Kidney glomerular epithelial cell (primary cell): ENCODE measurements at places on chromosomes 6 and 20.
A peak's percentile ranks its signal among the peaks of the same experiment; 100 is the strongest.

DNA sequence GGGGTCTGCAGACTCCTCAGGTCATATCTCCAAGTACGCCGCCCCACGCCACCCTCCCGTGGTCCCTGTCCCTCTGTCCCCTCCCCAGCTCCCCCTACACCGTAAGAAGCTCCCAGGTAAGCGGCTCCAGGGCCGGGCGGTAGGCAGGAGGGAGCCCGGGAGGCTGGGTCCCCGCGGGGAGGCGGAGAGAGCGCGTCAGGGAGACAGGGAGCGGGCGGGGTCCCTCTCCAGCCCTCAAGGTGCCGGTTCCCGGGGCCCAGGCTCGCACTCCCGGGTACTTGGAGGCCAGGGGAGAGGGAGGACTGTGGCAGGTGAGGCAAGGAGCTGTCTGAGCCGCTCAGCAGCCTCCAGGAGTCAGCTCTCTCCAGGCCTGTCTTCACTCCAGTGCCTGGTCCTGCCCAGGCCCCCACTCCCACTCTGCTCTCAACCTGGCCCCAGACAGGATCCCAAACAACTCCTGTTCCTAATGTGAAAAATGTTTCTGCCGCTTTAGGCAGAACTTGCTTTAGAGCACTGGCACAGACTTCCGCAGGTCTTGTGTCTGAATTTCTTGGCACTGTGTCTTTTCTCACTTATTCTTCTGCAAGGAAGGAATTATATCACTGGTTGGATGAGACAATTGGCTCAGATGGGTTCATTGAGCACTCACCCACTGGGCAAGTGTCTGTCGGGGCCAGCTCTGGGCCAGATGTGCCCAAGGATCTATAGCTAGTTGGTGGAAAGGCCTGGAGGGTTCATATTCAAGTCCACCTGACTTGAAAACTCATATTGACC is 36.6 kb downstream of the HLA-G start:
- no peak for DNase-seq

- peak; percentile 19 for DNase-seq
These were observed 7.8 kb downstream of the FOXF2 start for GRCh38 chr6:1396952-1397868.

DNA sequence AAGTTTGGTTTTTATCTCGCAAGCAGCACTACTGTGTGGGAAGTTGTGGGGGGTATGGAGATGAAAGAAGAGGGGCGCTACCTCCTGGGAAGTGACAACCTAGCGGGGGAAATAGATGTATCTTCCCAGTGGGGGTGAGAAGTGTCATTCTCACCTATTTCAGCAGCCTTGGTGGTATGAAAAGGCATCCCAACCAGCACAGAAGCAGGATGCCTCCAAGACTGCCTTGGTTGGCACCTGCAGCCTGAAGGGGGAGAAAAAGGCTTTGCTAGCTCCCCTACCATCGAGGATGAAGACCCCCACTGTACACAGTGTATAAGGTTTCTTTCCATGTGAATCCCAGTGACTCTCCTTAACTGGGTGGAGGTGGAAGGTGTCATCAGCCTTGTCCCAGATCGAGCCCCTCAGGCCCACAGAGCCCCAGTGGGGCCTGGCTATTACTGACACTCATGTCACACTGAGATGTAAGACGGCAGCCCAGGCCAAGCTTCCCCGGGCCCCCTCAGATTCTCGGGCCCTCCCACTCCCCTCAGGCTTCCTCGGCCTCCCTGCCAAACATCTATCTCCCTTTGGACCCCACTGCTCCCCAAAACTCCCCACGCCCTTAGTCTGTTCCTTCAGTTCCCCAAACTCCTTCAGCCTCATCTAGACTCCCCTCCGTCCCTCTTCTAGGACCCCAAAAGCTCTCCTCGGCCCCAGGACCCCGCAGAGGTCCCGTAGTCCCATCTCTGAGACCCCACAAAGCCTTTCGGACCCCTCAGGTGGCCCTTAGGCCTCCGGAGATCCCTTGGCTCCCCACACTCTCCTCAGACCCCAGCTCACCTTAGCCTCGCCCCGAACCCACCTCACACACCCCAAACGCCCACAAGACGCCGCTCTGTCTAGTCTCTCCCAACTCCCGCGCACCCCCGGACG is 688 bp downstream of the COMMD7 start:
- no peak for DNase-seq

DNA sequence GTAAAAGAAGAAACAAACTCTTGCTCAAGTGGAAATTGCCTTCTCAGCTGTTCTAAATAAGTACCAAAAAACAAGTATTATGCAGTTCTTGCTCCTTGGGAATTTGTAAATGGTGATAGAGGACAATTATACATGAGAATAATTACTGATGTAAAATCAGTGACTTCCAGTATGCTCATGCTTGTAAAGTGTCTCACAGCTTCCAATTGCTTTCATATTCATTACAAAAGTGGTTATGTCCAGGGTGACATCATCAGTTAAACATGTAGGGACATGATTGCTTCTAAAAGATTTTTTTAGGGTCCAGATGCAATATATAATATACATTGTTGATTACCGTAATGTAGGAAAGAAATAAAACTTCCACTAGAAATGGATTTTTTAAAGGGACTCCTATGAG is 122.8 kb upstream of the B3GAT2 start:
- DNase-seq, result no peak

- no peak for DNase-seq
These were observed 105.5 kb downstream of the HUS1B start for GRCh38 chr6:551405-551804.

- DNase-seq, result no peak
These were observed 500.0 kb downstream of the TFAP2B start for GRCh38 chr6:51318674-51319073.

DNA sequence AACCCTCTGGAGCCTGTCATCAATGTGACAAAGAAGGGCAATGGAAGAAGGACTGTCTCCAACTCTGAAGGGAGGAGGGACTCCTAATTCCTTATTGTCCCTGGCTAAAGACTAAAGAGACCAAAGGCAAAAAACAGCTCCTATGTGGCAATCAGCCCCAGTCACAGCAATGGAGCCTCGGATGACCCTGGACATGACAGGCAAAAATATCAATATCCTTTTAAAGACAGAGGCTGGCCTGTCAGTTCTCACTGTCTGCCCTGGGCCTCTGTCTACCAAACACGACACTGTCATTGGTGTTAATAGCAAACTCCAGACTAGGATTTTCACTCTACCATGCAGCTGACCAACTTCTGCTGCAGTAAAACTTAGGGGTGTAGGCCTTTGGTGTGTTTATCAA is 38.0 kb upstream of the POU5F1 start:
- no peak for DNase-seq

- no peak for DNase-seq
These were observed 34.7 kb downstream of the VEGFA start for GRCh38 chr6:43804550-43805223.

DNA sequence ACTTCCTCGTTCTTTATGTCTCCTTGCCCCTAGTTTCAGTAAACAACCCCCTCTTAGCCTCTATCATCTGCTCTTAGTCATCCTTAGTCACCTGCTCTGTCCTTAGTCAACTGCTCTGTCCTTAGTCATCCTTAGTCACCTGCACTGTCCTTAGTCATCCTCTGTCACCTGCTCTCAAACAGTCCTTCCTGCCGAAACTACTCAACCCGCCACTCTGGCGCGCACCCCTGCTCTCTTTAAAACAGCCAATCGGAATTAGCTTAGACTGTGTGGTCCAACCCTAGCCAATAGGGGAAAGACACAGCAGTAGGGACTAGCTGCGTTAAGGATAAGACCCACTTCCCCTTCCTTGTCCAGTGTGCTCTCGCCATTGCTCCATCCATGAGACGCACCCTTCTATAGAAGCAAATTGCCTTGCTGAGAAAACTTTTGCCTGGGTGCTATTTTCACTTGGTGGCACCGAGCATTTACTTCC is 73.9 kb downstream of the BACH2 start:
- no peak for DNase-seq

- DNase-seq, result no peak
These were observed 5.3 kb upstream of the TNFAIP3 start for GRCh38 chr6:137861550-137862337.

GRCh38 chr6:116159782-116160524 is 34.0 kb upstream of the COL10A1 start:
- DNase-seq, result no peak

- no peak for DNase-seq
These were observed 144.3 kb upstream of the PRDM1 start for GRCh38 chr6:105941621-105942412.

GRCh38 chr6:25232479-25232878 is 46.7 kb upstream of the CARMIL1 start:
- no peak for DNase-seq

GRCh38 chr6:128572294-128572693 is 51.9 kb upstream of the PTPRK start:
- DNase-seq, result no peak

DNA sequence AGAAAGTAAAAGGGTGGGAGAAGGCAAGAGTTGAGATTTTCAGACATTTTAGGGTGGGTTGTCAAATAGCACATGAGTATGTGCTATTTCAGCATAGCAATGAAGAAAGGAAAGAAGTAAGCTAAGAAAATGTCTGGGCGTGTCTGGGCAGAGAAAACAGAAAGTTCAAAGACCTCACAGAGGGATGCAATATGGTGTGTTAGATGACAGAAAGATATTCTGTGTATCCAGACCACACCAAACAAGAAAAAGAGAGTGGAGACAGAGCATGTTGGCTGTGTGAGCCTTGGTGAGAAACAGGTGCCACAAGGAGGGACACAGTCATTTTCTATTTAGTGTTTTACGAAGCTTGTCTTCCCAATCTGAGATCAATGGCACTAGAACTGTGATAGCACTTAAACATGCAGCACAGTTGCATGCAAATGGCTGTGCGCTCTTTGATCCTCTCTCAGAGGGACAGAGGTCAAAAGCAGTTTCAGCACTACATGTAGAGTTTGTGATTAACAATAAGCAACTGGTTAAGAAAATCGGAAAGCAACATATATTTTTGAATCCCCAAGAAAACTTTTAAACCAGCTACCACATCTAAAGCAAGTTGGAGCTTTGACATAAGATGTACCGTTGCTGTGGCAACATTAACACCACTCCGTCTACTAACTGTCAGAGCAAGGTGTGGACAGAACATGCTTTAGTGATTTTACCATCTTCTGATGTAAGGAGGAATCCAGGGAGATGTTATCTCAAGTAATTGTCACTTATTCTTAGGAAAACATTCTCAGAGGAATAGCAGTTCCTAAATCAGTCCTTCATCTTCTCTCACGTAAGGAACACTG is 515.5 kb upstream of the NOX3 start:
- no peak for DNase-seq

- no peak for DNase-seq
These were observed 3.0 kb downstream of the ARFRP1 start for GRCh38 chr20:63704749-63705117.

- DNase-seq, result no peak
These were observed 89.1 kb downstream of the AIG1 start for GRCh38 chr6:143149771-143150170.

- peak; percentile 13 for DNase-seq
These were observed 9.3 kb upstream of the ID1 start for GRCh38 chr20:31595654-31596411.

DNA sequence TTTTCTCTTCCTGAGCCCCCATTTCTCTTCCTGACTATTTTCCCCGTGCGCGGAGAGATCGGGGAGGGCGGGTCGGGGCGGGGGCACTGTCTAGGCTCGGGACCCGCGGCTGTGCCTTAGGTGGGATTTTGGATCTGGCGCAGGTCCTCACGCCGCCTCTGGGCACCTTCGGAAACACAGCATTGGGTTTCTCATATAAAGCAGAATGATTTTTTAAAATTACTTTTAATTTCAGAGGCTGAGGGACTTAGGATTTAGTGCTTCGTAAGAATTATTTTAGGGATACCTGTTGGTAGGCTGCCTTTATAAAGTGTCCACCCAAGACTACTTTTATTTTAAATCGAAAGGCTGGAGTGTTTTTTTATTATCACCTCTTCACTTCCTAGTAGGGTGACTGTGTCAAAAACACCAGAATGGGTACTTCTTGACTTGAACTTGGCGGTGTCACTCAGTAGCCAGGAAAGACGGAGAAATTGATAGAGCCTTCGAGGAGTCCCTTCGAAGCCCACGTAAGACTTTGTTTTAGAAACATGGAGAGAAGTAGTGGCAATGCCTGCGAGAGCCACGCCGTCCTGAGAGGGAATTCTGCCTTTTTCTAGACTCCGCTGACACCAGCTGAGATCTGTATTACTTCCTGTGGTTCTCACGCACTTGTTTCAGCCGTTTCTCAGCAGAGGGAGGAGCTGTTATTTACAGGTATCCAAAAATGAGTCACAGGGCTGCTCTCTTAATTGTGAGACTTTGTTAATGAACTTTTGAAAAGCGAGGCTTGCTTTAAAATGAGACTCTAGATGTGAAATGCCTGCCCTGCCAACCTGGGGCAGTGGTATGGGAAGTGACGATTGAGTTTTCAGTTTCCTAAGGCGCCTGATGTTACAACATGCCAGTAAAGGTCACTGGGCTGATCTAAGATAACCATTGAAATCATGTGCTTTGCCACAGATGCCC is 667 bp downstream of the STX11 start:
- peak; percentile 47 for DNase-seq

GRCh38 chr6:122995921-122996793 is at the start of gene CLVS2:
TSS of gene CLVS2 (plus strand) at chr6:122996235. CDS start at chr6:122997778, 1,543 bp downstream.
- DNase-seq, result no peak

DNA sequence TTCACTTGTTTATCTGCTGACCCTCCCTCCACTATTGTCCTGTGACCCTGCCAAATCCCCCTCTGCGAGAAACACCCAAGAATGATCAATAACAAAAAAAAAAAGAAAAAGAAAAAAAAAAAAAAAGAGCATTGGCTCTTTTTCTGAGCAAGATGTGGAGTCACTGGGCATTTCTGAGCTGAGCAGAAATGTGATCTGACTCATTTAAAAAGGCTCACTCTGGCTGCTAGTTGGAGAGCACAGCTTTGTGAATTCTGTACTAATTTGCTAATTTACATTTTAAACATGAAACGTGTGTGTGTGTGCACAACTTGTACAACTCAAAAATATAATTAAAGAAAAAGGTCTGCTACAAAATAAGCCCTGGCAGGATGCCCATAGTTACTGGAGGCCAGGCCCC is 20.2 kb downstream of the SCML4 start:
- no peak for DNase-seq

- DNase-seq, result no peak
These were observed 647.8 kb downstream of the CD109 start for GRCh38 chr6:74343804-74344203.

DNA sequence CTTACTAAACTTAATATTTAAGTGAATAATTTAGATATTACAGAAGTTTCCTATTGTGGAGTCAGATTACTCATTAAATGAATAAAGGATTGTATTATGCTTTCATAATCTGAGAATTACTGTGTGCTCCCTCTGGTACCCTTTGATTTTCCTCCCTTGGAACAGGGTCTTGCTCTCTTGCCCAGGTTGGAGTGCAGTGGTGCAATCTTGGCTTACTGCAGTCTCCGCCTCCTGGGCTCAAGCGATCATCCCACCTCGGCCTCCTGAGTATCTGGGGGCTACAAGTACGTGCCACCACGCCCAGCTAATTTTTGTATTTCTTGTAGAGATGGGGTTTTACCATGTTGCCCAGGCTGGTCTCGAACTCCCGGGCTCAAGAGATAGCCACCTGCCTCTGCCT is 9.6 kb downstream of the WTAP start:
- no peak for DNase-seq

- DNase-seq, result no peak
These were observed 11.0 kb upstream of the ADAM33 start for GRCh38 chr20:3692706-3693294.

- DNase-seq, result peak; percentile 49
These were observed 46.8 kb downstream of the CD24 start for GRCh38 chr6:106927531-106928398.
